Stimulated activated CD8-positive, alpha-beta memory T cell treated with anti-CD3 and anti-CD28 coated beads, Interleukin-4, amount 100 ng/mL, for 48 hours (primary cell): ENCODE measurements at places on chromosomes 7 and 10.

GRCh38 chr10:15321431-15322341, 49.4 kb downstream of the FAM171A1 start:
- no peak for DNase-seq

DNA sequence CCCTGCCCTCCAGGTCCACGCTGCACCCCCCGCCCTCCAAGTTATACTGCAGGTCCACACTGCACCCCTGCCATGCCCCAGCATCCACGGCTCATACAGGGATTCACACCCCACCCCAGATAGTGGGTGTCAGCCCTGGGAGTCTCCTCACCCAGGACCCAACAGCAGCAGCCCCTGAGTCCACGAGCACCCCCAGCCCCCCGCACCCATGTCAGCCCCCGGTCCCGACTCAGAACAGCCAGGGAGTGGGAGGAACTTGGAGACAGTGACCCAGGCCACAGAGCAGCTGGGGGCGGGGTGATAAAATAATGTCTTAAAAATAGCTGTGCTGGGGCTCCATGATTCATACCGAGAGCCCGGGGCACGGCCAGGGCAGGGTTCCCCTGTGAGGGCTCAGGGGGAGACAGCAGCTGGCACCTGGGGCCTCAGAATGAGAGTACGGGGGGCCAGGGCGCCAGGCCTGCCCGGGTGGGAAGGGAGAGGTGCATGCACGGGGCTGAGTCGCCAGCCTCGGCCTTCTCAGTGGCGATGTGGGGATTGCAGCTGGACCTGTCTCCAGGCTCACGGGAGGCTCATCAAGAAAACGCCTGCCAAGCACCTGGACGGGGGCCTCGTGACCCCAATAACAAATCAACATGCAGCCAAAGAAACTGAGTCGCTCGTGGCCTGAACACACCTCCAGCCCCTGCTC, 29.8 kb downstream of the ADAP1 start:
- peak; percentile 84 for DNase-seq

- no peak for DNase-seq
These were observed 256.4 kb downstream of the TRIL start for GRCh38 chr7:28701731-28702130.

GRCh38 chr7:44980393-44981034, 1.7 kb upstream of the MYO1G start:
- DNase-seq: peak; percentile 89

- no peak for DNase-seq
These were observed 448 bp upstream of the GOLGA7B start for GRCh38 chr10:97849103-97849686.

GRCh38 chr10:44576702-44577191, 191.8 kb upstream of the CXCL12 start:
- no peak for DNase-seq

GRCh38 chr7:22565315-22565811, 65.4 kb upstream of the STEAP1B start:
- no peak for DNase-seq

- no peak for DNase-seq
These were observed 78.7 kb downstream of the VSTM4 start for GRCh38 chr10:49036638-49037037.
